WTC11 (cell line): ENCODE measurements at places on chromosomes 13 and 19. TPM values are rescaled to one million over a fixed set of nuclear protein-coding genes. Genes with fewer than 3 reads are reported as not detected.

DNA sequence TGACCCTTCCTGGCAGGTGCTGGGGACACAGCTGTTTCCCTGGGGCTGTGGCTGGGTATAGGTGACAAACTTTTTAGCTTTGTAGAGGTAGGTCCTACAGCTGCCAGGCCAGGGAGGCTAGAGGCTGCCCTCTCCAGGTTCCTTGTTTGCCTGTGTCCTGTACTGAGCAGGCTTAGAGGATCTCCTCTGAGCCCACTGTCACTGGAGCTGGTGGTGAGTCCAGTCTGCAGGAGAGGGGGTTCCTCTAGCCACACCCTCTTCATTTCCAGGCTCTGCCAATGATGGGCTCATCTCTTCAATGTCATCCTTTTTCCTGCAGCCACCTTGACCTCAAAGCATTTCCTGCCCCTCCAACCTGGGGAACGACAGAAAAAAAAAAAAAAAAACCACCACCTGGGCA is 12.6 kb upstream of the RAB11B start:
- H3K4me1 ChIP-seq: peaks cover 21% of the 10 kb centered on the region
- H3K27me3 ChIP-seq: peaks cover 2% of the 10 kb centered on the region; the same call in 1 of the 2 replicates
- H3K4me3 ChIP-seq: no peak overlapping the region
- no peak for DNase-seq
- H3K36me3 ChIP-seq: peaks cover 24% of the 10 kb centered on the region
- 0 out of 2 replicates have a peak overlapping the region, but pooled peaks have one; percentile 29 for H3K27ac ChIP-seq

- H3K4me3 ChIP-seq: peak overlapping the region; percentile 30; the same call in 1 of the 2 replicates
- peak overlapping the region; percentile 87; the same call in 1 of the 2 replicates for H3K27ac ChIP-seq
- H3K27me3 ChIP-seq: no peaks in the 10 kb centered on the region
- peaks cover 16% of the 10 kb centered on the region for H3K4me1 ChIP-seq
Measured at GRCh38 chr13:72960114-72960513, 98.7 kb upstream of the KLF5 start.

- no peak for DNase-seq
- H3K27ac ChIP-seq: no peak overlapping the region
- peaks cover 77% of the 10 kb centered on the region for H3K36me3 ChIP-seq
- H3K4me3 ChIP-seq: no peak overlapping the region
- peaks cover 7% of the 10 kb centered on the region; the same call in 1 of the 2 replicates for H3K4me1 ChIP-seq
Measured at GRCh38 chr19:39381910-39382611, 8.8 kb downstream of the PAF1 start.

- no peaks in the 10 kb centered on the region for H3K27me3 ChIP-seq
- H3K36me3 ChIP-seq: peaks cover 22% of the 10 kb centered on the region
- peak within 1 kb of the TSS; percentile 85 for H3K27ac ChIP-seq
- H3K4me3 ChIP-seq: peak within 1 kb of the TSS; percentile 93
Measured at GRCh38 chr19:36915992-36916830, at the start of the genes ZNF568 and ZNF829. Gene ZNF568 (plus strand): TSS chr19:36916332. CDS start chr19:36922771, 6,439 bp downstream. Gene ZNF829 (minus strand): TSS chr19:36916291. CDS start chr19:36915167, 1,124 bp downstream.

ZNF497 gene
- 1.7 to 2.1 TPM (median 2.0 TPM) in 3 replicates for total RNA-seq

FCAR gene
- total RNA-seq: 0.22 to 0.39 TPM in 2 of 3 replicates, not detected in the other

GAPDHS gene
- total RNA-seq: 0.20 to 0.30 TPM in 2 of 3 replicates, not detected in the other

ELANE gene
- total RNA-seq: not detected in 3 replicates

FUT1 gene
- 9.9 to 11.5 TPM (median 10.1 TPM) in 3 replicates for total RNA-seq
